Effector memory CD4-positive, alpha-beta T cell (primary cell): ENCODE measurements at places on chromosomes 13 and 19.

DNA sequence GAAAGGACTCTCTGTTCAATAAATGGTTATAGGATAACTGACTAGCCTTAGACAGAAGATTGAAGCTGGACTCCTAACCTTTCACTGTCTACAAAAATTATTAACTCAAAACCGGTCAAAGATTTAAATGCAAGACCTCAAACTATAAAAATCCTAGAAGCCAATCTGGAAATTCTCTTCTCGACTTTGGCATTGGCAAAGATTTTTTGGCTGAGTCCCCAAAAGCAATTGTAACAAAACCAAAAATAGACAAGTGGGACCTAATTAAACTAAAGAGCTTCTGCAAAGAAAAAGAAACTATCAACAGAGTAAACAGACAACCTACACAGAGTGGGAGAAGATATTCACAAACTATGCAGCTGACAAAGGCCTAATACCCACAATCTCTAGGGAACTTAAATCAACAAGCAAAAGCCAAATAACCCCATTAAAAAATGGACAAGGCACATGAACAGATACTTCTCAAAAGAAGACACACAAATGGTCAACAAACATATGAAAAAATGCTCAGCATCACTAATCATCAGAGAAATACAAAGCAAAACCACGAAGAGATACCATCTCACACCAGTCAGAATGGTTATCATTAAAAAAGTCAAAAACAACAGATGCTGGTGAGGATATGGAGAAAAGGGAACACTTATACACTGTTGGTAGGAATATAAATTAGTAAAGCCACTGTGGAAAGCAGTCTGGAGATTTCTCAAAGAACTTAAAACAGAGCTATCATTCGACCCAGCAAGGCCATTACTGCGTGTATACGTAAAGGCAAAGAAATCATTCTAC is 266.3 kb downstream of the DNAJC15 start:
- no peak for DNase-seq

- no peak for DNase-seq
Measured at GRCh38 chr13:64332048-64332447, 2898.1 kb downstream of the PCDH9 start.

GRCh38 chr13:59843040-59843439 is 320.7 kb downstream of the DIAPH3 start:
- no peak for DNase-seq

DNA sequence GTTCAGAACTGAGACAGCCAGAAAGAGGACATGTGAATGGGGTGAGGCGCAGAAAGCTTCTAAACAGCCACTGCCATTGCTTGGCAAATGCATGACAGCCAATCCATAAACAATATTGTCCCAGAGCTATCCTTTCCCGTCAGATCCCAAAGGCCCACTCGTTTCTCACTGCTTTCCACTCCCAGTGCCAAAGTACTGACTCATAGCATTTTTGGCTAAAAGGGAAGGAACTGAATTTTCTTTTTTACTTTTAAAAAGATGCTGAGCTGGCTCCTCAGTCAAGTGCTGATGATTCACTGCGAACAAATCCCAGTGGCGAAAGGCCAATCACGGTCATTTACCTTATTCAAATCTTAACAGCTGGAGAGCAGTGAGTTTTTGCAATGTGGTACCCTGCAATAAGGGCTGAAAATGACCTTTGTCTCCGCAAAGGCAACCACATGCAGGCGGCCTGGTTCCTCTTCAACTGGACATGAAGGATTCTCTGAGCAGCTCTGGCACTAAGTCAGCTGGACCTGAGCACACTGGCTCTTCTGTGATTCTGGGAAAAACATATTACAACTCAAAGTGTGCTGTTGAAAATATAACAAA is 151.7 kb downstream of the DCLK1 start:
- DNase-seq, result no peak

- DNase-seq, result no peak
Measured at GRCh38 chr13:70856711-70857110, 748.5 kb upstream of the KLHL1 start.

DNA sequence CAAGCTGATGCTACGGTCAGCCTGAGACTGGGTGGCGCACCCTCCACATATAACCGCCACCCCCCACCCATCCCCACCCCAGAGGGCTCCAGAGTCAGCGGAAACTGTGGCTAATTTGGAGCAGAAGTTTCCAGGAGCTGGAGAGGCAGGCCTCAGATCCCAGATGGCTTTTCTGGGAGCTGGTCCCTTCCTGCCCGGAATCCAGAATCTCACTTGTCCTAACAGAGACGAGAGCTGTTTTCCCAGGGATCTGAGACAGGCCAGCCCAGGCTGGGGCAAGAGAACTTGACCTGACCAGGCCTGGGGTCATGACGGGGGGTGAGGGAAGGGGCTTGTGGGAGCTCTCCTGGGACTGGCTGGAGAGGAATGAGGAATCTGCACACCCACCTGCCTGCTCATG is 6.5 kb downstream of the EPHX3 start:
- no peak for DNase-seq

- no peak for DNase-seq
Measured at GRCh38 chr19:49165111-49165750, 7.6 kb downstream of the TRPM4 start.

- DNase-seq, result no peak
Measured at GRCh38 chr13:28792992-28793391, 27.1 kb upstream of the MTUS2 start.

DNA sequence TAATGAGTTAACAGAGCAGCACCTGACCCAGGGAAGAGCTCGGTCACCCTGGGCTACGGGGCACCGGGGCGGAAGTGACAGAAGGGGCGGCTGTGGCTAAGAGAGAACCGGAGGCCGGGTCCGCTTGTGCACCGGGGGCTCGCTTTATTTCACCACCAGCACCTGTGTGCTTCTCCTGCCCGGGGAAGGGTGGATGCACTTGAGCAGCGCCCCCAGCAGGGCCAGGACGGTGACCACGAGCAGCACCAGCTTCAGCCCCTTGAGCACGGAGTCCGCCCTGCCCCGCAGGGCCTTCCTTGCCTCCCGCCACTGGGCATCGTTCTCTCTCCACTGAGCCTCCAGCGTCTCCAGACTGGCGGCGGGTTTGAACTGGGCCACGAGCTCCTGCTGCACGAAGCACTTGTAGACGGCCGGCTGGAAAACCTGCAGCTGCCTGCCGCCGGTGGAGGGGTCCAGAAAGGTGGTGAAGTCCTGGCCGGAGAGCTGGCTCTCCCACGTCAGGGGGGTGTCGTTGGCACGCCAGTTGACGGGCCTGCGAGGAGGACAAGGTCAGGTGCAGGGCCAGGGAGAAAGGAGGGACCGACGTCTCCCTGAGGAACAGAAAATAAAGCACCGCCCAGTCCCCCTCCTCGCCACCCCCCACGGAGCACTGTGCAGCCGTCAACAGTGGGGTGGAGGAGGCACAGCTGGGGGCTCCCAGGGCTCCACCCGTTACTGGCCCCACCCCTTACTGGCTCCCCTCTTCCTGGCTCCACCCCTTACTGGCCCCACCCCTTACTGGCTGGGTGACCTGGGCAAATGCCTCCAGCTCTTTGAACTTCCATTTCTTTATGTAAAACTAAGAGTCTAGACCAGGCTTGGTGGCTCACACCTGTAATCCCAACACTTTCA is 3.6 kb downstream of the FAM187B start:
- no peak for DNase-seq

- peak; percentile 7 for DNase-seq
Measured at GRCh38 chr19:41795031-41795461, 1.3 kb upstream of the CEACAM3 start.

DNA sequence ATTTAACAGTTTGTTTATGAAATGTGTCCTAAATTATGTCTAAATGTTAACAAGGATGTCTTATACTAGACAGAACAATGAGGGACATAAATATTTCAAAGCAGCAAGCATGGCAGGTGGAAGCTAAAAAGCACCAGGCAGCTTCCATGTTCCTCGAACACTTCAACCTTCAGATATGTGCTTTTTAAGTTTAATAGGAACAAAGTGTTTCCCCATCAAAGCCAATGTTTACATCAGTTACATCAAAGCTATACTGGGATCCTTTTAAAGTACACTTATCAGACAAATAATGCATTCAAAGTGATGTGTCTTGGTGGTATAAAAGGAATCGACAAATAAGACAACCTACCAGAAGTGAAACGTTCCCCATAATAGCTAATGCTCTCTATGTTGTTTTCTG is 2841.1 kb upstream of the PCDH20 start:
- DNase-seq, result no peak

- no peak for DNase-seq
Measured at GRCh38 chr19:44202470-44202869, 9.9 kb upstream of the ZNF227 start.

DNA sequence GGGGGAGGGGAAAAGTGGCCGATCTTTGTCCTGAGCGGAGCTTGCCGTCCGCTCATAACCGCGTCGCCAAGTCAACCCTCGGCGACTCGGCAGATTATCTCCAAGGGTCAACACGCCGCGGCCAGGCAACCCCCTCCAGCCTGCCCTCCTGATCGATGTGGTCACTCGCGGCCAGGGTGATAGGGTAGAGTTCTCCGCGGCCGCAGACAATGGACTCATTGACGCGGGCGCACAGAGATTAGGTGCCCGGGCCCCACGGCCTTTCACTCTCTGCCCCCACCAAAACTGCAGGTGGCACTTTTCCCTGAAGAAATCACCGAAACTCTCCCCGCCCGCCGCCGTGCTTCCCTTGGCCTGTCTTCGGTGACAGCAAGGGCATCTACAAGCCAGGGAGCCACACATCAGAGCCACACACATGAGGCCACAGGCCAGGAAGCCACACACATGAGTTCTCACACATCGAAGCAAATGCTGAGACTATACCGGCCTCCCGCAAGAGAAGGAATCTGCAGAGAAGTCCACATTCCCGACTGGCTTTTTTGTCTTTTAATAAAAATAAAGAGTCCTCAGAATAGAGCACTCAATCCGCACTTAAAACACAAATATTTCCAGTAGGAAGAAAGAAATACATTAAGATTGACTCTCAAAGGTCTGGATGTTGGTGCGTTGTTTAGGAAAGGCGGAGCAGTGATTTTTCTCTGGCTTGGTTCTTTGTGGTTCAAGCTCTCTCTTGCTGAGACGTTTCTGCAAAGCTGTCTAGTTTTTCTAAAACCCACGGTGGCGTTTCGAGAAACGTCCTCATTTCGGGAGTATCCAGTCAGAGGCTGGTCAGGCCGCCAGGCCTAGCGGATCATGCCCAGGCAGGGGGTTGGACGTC is 1.5 kb upstream of the PDX1 start:
- DNase-seq, result no peak

- no peak for DNase-seq
Measured at GRCh38 chr13:109256866-109257760, 529.3 kb downstream of the IRS2 start.

DNA sequence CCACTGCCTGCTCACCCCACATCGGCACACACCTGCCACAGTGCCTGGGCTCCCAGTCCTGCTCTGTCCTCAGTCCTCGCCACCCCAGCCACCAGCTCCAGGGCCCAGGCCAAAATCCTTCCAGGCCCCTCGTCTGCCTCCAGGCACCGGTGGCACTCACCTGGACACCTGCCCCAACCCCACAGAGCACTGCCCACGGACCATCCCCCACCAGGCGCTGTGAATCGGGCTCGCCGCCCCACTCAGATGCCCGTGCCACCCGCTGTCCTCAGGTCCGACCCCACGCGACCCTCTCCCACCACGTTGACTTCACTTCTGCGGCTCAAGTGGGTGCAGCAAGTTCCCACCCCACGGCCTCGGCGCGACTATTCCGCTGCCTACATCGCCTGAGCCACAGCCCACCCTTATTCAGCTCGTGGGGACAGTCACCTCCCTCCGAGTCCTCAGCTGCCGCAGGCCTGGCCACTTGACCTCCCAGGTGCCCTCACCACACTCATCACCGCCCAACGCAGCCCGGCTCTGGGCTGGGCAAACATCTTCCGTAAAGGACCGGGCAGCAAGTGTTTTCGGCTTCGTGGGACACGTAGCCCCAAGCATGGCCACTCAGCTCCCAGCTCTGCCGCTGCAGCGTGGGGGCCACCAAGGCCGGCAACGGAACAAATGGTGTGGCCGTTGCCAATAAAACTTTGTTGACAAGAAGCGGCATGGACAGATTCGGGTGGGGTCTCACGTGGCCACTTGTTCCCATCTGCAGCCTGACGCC is 5.7 kb downstream of the PIP5K1C start:
- DNase-seq, result no peak

DNA sequence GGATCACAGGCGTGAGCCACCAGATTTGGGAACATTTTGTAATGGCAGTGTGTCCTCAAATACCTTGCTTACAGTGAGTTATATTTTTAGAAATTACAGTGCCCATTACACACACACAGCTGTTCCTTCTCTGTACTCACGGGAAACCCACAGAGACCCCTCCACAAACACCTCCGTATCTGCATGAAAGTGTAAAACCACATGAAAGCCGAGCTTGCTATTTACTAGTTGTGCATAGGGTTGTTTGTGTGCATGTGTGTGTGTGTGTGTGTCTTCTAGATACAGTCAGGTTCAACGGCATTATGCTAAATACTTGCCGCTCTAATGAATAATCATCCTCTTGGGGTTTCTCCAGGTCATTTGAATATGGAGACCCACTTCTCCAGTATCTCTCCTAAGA is 22.3 kb upstream of the LILRA2 start:
- no peak for DNase-seq

DNA sequence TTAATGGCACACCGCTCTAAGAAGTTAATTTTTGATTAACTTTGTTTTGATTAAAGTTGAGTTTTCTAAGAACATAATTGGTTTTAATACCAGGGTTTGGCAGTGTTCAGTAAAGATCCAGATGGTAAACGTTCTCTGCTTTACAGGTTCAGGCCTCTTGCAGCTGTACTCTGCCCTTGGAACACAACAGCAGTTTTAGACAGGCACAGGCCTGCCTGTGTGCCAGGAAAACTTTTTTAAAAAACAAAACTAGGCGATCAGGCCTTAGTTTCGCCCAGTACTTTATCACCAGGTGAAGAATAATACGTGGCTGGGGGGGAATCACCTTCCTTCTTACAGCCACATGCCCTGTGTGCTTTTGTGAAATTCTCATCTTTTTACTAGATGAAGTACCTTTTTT is 38.0 kb upstream of the TEX29 start:
- DNase-seq, result no peak

DNA sequence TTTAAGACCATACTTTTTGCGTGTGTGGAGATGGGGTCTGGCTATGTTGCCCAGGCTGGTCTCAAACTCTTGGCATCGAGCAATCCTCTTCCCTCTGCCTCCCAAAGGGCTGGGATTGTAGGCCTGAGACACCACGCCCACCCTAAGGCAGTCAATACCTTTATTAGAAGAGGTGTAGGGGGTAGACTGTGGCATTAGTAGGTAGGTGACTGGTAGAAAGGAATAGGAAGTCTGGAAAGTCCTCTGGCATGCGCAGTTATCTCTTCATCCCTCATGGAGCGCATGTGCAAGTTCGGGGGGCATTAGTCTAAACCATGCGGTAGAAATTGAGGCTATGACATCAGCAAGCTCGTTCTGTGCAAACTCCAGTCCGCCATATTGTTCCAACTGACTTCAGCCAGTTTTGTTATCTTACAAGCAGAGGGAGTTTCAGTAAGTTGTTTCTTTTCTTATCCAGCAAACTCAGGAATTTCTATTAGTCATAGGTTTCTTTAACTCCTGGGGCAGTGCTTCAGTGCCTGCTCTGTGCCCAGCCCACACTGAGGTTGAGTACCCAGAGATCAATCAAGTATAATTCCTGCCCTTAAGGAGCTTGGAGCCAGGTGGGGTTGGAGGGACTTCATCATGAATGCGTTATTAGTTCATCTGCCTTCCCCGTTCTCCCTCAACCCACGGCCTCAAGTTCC is 7.3 kb upstream of the RANBP3 start:
- DNase-seq, result no peak
